ENCODE measurements at places on chromosomes 4 and X. TPM values are rescaled to one million over a fixed set of nuclear protein-coding genes. Genes with fewer than 3 reads are reported as not detected.

Gene ARHGEF38
- 0.13 TPM for total RNA-seq

Gene NKX1-1
- not detected for total RNA-seq

Gene PARM1
- 6.9 TPM for total RNA-seq

Gene CTAG2
- total RNA-seq = not detected

Gene SYNPO2
- 19.0 TPM for total RNA-seq

Gene MEPE
- not detected for total RNA-seq

Gene S100P
- 61.9 TPM for total RNA-seq

Gene TLR7
- 1.8 TPM for total RNA-seq

Gene MTTP
- total RNA-seq = 0.13 TPM

DNA sequence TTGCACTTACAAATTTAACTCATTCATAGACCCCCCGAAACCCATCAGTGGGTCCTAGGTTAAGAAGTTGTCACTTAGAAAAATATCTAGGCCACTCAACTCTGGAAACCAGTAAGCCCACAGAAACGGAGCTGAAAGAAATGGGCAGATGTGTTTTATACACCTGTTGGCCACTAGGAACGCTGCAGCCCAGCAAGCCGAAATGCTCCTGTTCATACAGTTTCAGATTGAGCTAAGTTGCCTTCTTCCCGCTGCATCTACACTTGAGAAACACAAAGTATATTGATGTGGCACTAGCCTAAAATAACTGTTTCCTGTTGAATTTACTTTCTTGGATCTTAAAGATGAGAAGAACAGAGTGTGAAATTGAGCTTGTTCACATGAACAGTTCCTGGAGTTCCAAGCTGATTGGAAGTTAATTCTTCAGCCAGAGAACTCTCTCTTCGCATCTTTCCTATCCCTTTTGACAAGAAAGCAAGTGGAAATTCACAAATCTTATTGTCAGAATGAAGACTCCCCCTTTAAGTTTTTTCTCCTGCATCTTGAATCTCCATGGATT lies 174.1 kb downstream of the RBMX2 start:
- no peak for DNase-seq

DNA sequence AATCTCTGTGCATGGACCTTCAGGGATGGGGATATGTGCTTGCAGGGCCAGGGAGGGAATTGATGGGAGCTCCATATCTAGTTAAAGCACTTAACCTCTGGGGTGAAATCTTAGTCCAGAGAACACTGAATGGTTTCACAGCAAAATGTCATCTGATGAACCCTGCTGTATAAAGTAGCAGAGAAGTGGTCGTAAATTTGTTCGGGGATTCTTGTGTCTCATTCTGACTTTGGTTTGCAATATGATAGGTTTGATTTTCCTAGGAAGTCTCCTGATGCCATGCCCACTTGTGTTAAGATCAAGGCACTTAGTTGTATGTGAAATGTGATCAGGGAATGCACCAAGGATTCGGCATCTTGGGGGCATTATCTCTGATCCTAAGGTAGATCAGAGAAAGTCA lies 96.9 kb downstream of the NHS start:
- DNase-seq = no peak

DNA sequence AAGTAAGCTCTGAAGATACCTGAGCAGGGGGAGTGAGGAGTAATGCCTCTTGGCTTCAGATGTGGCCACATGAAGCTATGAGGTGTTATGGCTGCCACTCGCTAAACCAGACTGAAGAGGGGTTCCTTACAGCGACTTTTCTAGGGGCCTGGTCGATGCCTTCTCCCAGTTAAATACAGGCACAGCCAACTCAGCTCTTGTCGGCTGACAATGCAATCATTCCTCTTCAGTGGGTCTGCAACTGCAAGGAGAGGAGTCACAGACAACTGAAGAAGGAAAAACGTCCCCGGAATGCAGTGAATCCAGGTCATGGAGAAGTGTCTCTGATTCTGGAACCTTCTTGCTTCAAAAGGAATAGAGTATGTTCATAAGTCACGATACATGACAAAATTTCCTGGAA lies 106.4 kb downstream of the RNF150 start:
- no peak for DNase-seq

DNA sequence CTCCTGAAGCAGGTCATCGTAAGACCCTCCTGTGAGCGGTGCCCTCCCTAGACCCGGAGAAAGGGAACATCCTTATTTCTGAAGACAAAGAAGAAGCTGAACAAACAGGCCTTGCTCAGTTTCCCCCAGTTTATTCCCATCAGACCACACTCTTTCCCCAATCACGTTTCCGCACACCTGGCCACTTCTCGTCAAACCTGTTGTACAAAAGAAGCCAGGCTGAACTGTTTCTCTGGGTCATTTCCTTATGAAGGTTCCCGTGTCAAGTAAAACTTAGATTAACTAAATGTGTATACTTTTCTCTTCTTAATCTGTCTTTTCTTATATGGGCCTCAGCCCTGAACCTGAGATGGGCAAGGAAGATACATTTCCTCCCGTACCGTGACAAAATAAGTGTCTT lies 111.6 kb upstream of the ENPP6 start:
- DNase-seq = no peak

GRCh38 chr4:47915378-47915777 lies 995 bp upstream of the NFXL1 start:
- no peak for DNase-seq

GRCh38 chr4:74364256-74364651 lies 691 bp upstream of the EREG start:
- DNase-seq = no peak

- no peak for DNase-seq
These were observed 41.5 kb upstream of the PGRMC1 start for GRCh38 chrX:119194621-119195020.

DNA sequence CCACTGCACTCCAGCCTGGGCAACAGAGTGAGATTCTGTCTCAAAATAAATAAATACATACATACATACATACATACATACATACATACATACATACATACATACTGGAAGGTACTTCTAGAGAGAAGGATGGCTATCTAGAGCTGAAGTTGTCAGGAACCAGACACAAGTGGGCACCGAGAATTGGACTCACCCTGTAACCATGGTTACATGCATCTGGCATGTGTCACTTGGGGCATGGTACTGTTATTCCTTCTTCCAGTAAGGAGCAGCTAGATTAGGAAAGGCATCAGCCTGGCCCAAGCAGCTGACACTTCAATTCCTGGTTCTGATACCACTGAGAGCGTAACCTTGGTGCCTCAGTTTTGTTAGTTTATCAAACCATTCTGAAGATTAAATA lies 127.1 kb downstream of the SH3KBP1 start:
- DNase-seq = no peak

- no peak for DNase-seq
These were observed 43.0 kb downstream of the ADD1 start for GRCh38 chr4:2886622-2887021.

- no peak for DNase-seq
These were observed 31.6 kb downstream of the TKTL1 start for GRCh38 chrX:154327038-154327820.

- DNase-seq = no peak
These were observed 9.9 kb upstream of the SCOC start for GRCh38 chr4:140363558-140363957.

- DNase-seq = no peak
These were observed 802.6 kb downstream of the PDHA2 start for GRCh38 chr4:96642490-96642889.

GRCh38 chrX:21481761-21482160 lies 107.5 kb downstream of the CNKSR2 start:
- DNase-seq = no peak

- no peak for DNase-seq
These were observed 126.4 kb downstream of the BTC start for GRCh38 chr4:74667944-74668343.

DNA sequence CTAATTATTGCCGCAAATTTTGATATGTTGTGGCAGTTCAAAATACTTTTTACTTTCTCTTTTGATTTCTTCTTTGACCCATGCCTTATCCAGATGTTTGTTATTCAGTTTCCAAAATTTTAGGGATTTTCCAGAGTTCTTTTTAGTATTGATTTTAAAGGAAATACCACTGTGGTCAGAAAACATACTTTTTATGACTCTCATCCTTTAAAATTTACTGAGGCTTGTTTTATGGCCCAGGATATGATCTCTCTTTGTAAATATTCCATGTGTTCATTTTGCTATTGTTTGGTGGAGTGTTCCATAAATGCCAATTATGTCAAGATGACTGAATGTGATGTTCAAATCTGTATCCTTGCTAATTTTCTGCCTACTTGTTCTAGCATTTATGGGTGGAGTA lies 272.3 kb upstream of the DIPK2B start:
- no peak for DNase-seq

DNA sequence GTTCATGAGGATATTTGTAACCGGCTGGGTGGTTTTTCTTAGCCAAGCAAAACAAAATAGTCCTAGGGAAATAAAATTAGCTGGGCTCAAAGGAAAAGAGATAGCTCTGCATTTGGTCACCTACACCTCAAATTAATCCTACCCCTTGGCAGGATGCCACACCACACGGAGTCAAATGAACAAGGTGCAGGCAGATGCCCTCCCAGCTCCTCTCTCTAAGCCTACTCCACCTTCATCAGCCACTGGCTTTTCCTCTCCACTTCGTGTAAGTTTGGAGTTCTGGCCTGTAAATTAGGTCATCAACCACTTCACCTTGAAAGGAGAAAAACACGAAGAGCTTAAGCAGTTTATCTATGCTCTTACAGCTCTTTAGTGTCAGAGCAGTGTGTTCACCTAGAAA lies 1.4 kb downstream of the DDIT4L start:
- DNase-seq = no peak

DNA sequence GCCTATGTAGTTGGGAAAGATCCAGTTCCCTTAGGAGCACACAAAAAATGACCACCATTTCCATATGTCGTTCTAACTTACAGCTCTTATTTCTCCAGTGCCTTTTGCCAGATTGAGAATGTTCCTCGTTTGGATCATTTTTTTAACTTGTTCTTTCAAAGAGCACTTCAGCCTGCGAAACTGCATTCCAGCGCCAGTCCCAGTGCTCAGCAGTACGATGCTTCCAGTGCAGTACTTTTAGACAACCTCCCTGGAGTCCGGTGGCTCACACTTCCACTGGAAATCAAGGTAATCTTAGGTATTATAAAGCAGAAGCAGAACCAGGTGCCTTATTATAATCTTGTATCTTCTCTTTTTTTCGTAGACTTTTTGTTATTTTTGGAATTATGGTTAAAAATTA lies 42.6 kb upstream of the SLC25A31 start:
- no peak for DNase-seq

DNA sequence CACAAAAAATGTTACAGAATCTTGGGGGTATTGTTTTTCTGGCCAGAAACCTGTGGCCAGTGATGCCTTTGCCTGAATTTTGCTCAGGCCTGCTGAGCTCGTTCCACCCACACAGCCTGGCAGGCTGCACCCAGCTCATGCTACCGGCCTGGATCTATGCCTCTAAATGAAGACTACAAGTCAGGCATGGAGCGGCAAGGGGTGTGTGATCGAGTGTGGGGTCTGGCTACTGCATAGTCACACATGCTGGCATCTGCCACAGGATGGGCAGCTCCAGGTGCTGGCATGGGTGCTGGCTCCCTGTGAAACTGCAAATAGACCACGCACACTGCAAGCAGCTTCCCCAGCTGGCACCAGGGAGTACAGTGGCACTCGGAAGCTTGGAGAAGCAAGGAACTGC lies 323.1 kb upstream of the POU3F4 start:
- DNase-seq = no peak

DNA sequence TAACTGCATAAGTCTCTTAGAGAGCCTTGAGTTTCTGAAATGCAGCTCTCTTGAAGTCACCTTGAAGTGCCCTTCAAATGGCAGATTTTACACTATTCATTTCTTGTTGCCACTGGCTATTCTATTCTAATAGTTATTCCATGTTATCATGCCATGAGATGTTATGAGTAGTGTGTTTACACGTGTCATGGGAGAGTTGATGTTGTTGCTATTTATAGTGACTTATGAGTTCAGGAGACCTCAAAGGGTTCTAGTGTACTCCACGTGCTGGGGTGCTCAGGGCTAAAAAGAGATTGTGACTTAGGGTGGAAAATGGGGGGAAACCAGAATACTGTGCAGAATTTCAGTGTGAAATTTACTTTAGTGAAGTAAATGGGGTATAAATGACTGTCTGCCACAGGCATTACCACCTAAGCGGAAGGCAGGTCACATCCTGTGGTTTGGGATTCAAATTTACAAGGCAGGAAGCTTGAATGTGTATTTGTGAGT lies 77.1 kb upstream of the SLC4A4 start:
- DNase-seq = no peak

GRCh38 chrX:154370300-154371016 lies 4.0 kb downstream of the FLNA start:
- DNase-seq = no peak

GRCh38 chrX:76064825-76065224 lies 108.0 kb upstream of the PBDC1 start:
- no peak for DNase-seq

- DNase-seq = no peak
These were observed 36.0 kb upstream of the STS start for GRCh38 chrX:7111518-7111917.

GRCh38 chr4:80255329-80256095 lies 11.0 kb upstream of the FGF5 start:
- DNase-seq = no peak

DNA sequence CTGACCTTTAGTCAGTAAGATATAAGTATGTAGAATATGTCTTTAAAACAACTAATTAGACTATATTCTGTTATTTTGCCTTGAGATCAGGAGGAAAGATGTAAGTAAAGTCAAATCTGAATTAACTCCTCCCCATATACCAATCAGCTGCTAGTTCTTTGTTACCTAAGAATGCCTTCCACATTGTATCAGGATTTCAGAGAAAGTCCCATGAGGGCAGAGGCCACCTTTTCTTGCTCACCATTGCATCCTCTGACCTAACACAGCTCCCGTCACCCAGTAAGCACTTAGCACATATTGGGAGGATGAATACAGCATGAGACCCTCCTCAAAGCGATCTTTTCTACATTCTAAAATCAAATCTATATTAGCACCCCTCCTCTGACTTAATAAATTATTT lies 87.0 kb downstream of the COL25A1 start:
- DNase-seq = no peak

DNA sequence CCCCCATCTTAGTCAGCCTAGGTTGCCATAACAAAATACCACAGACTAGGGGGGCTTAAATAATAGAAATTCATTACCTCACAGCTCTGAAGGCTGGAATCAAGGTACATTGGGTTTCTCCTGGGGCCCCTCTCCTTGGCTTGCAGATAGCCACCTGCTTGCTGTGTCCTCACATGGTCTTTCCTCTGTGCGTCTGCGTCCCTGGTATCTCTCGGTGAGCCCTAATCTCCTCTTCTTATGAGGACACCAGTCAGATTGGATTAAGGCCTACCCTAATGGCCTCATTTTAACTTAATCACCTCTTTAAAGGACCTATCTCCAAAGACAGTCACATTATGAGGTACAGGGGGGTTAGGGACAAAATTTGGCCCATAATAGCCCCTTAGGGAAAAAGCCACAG lies 98.0 kb downstream of the SH3KBP1 start:
- no peak for DNase-seq

Measured in esophagus squamous epithelium (tissue), 5 donors.